Stimulated activated CD8-positive, alpha-beta memory T cell treated with anti-CD3 and anti-CD28 coated beads, Interleukin-15, amount 100 ng/mL, for 48 hours (primary cell): ENCODE measurements at places on chromosomes 13 and 19.

- no peak for DNase-seq
Measured at GRCh38 chr13:98974053-98974452, 3.8 kb downstream of the DOCK9 start.

DNA sequence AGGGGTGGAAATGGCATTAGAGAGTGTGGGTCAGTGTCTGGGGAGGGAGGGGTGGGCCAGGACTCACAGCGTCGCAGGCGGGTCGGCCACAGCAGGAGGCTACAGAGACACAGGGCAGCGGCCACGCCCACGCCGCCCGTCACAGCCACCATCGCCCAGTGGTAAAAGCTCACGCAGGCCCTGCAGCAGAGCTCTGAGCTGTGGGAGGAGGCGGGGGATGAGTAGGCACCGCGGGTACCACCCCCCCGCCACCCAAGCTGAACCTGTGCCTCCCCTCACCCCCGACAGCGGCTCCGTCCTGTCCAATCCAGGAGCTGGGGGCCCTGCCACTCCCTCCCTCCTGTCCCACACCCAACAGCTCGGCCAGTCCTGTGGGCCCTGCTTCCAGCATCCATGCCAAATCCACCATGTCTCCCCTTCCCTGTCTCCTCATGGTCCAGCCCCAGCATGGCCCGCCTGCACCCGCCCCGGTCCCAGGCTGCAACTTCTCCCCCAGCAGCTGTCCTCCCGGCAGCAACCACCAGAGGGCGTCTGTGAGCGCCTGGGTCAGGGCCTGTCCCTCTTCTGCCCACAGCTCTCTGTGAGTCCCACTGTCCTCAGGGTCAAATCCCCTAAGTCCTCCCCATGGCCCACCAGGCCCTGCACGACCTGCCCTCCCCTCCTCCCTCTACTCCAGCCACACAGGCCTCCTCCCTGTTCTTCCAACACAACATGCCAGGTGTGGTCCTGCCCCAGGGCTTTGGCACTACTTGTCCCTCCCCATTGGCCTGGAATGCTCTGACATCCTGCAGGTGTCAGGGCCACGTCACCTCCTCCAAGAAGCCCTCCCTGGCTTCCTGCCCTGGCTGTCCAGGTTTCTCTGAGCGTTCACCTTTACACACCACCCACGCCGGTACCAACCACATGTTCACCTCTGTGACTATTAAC, 6.0 kb downstream of the TEKTIP1 start:
- DNase-seq = peak; percentile 51

- no peak for DNase-seq
Measured at GRCh38 chr19:5120321-5120720, 151.4 kb downstream of the KDM4B start.

- peak; percentile 8 for DNase-seq
Measured at GRCh38 chr13:100506154-100506553, 82.4 kb downstream of the GGACT start.

DNA sequence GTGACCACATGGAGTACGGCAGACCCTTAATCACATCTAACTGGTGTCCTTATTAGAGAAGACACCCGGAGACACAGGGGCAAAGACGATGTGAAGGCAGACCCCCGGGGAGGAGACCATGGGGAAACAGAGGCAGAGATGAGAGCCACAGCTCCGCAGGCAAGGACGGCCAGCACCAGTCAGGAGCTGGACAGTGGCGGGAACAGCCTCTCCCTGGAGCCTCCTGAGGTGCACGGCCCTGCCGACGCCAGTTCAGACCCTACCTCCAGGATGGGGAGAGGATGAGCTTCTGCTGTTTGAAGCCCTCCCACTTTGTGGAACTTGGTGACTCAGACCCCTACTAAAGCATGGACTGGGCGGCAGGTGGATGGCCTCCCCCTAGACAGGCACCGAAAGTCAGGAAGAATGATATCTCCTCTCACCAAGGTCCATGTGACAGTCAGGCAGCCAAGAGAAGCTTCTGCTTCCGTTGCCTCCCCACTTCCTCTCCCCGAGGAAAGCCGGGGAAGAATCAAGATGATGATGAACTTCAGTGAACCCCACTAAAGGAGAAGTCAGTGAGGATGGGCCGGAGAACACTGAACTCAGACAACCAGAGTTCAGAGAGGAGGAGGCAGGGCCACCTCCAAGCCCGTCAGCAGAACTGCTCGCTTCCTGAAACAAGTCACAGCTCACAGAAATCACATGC, 25.4 kb downstream of the RAB20 start:
- no peak for DNase-seq

DNA sequence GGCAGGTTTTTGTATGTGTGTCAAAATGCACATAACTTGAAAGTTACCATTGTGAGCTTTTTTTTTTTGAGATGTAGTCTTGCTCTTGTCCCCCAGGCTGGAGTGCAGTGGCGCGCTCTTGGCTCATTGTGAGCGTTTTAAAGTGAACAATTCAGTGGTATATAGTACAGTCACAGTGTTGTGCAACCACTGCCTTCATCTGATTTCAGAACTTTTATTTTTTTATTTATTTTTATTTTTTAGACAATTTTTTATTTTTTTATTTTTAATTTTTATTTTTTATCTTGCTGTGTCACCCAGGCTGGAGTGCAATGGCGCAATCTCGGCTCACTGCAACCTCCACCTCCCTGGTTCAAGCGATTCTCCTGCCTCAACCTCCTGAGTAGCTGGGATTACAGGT, 15.0 kb downstream of the SLC25A42 start:
- no peak for DNase-seq

- DNase-seq = no peak
Measured at GRCh38 chr13:107680115-107680514, 535.2 kb downstream of the LIG4 start.

DNA sequence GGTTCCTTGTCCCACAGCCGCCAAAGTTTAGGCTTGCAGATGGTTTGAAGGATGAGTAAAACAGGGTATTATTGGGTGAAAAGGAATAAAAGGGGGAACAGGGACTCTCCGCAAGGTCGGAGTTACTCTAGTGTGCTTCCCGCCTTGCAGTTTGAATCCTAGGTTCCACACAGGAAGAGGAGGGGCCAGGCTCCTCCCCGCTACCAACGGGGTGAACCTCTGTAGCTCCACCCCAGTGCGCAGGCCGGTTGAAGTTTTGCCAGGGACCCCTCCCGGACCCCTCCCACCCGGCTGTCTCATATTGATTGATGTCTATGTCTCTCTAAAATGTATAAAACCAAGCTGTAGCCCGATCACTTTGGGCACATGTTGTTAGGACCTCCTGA, 11.6 kb upstream of the GTF2F2 start:
- no peak for DNase-seq

GRCh38 chr19:54297759-54298305, 15.1 kb downstream of the LILRA5 start:
- DNase-seq = no peak

DNA sequence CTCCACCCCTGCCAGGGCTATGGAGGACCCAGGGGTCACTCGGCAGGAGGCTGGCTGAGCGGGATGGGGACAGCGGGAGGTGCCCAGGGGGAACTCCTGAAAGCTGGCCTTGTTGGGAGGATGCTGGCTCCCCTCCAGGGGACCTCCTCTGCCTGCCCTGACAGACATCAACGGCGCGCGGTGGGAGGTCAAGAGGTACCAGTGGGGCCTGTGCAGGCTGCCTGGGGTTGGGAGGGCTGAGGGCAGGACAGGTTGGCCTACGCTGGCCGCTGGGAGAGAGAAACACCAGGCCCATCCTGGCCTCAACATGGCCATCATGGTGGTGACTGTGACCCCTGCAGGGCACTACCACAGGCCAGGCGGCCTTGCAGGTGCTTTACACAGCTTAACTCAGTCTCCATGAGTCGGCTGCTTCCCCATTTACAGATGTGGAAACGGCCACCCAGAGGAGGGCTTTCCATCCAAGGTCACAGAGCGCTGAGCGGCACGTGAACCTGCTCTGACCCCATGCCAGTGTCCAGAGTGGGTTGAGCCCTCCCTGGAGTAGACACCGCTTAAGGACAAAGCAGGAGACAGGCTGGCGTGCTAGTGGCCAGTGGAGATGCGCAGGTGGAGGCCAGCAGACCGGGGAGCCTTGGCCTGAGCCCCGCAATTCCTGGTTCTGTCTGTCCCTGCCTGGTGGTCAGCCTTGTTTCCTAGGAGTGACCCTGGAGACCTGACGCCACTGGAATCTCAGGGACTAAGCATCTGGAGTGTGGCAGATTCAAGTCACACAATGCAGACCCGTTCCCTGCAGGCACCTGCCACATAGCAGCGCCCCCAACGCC, 27.6 kb downstream of the CEBPG start:
- DNase-seq = no peak

DNA sequence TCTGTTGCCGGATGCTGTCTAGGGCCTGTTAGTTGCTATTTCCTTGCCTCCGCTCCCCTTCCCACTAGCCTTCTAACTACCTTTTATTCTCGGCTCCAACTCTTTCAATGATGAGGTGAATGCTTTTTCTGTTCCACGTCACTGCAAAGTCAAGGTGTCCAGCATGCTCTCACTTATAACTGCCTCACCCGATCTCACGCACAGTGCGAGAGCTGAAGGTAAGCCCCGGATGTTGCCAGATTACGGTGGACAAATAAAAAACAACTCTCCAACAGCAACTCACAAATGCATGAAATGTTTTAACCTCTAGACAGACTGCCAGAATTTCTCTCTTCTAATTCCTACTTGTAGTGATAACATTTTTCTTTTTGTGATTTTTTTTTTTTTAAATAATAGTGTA, 169.9 kb downstream of the STK24 start:
- no peak for DNase-seq

- no peak for DNase-seq
Measured at GRCh38 chr19:46173886-46174480, 25.9 kb downstream of the IGFL2 start.

DNA sequence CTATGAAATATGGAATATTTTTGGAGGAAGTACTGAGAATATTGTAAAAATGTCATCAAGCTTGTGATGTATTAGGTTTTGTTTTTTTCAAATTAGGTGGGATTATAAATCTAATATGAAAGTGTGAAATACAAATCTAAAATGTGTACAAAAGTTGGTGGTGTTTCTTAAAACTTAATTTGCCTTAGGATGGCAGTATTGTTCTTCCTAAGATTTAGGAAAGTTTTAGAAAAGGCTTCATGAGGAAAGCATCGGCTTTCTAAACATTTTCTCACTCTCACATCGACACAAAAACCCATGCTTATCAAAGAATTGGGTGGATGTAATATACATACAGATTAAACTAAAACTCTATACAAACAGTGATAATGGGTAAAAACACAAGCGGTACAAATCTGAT, 972.0 kb upstream of the PCDH20 start:
- no peak for DNase-seq

- DNase-seq = no peak
Measured at GRCh38 chr19:10120538-10121189, 965 bp upstream of the EIF3G start.

- no peak for DNase-seq
Measured at GRCh38 chr13:35531526-35531925, 55.0 kb upstream of the MAB21L1 start.

GRCh38 chr19:29872224-29872731, 60.5 kb downstream of the CCNE1 start:
- no peak for DNase-seq

DNA sequence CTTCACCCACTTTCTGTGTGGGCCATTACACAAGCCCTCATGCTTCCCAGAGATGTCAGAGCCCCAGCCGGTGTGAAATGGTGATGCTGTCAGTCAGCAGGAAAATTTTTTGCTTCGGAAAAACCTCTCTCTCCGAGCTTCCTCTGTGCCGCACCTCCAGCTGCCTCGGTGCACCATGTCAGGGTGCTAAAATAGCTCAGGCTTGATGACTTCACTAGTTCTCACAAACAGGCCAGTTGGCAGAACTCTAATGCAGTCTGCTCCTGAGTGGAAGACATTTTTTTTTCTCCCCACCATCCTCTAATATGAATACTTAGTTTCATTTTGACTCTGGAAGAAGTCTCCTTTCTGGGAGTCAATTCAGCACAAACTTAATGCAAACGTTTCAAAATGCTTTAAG, 71.3 kb downstream of the KLF12 start:
- no peak for DNase-seq

DNA sequence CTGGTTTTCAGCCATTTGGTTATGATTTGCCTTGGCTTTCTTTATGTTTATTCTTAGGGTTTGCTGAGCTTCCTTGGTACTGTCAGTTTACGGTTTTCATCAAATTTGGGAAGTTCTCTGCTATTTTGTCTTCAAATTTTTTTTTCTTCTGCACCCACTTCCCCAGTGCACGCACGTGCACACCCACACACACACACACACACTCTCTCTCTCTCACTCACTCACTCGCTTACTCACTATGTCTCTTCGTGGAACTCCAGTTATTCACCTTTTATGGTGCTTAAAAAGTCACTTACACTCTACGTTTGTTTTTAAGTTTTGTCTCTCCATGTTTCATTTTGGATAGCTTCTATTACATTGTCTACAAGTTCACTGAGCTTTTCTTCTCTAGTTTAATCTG, 7.1 kb downstream of the AKAP11 start:
- DNase-seq = no peak

GRCh38 chr19:5632657-5633056, 9.8 kb downstream of the SAFB start:
- no peak for DNase-seq

DNA sequence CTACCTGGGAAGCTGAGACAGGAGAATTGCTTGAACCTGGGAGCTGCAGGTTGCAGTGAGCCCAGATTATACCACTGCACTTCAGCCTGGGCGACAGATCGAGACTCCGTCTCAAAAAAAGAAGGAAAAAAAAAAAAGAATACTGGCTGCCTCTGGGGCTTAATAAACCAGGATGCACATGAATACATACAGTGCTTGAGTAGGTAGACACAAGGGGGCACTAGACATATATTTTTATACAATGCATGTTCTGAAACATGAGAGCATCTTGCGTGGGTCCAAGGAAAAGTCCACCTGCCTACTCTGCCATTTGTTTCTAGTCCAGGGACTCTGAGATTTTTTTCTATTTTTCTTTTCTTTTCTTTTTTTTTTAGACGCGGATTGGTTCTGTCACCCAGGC, 31.2 kb downstream of the KEAP1 start:
- no peak for DNase-seq

DNA sequence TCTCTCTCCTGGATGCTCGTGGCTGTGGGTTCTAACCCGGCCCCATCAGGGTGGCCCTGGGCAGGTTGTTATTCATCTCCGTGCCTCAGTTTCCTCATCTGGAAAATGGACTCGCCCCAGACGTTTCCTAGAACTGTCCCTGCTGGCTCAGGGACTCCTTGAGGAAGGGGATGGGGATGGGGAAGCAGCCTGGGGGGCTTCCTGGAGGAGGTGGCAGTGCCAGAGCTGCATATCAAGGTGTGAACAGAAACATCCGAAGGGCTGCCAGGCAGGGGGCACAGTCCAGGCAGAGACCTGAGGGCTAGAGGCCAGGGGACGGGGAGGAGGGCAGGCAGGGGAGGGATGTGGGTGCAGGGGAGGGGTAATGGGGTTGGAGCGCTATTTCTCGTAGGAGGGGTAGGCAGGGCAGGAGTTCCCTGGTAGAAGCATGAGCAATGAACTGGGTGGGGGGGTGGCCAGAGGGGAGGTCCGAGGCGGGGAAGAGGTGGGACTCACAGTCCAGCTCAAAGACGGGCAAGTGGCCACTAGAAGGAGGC, 3.6 kb upstream of the ELANE start:
- no peak for DNase-seq
